ENCODE measurements at places on chromosomes 1 and 21.

- DNase-seq, result no peak
These were observed 40.1 kb downstream of the ELK4 start for GRCh38 chr1:205591522-205592351.

- no peak for DNase-seq
These were observed 867 bp downstream of the PTPRC start for GRCh38 chr1:198639671-198640143.

GRCh38 chr21:16707274-16707673 lies 805.6 kb upstream of the CXADR start:
- DNase-seq, result no peak

DNA sequence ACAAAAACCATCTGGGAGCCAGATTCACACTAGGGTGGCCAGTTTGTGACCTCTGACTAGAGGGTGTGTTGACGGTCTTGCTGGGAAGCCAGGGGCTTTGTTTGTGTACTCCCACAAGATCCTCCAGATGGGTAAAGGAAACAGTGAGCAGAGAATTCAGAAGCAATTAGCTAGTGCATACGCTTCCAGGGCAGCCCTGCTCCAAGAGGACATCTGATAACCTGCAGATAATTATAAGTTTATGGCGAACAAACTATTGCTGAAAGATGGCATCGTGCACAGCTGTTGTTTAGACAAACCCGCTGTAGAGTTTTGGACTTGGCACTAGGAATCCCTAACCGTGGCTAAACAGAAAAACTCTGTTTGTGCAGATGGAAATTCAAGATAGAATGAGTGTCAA lies 326.4 kb downstream of the TGFB2 start:
- no peak for DNase-seq

DNA sequence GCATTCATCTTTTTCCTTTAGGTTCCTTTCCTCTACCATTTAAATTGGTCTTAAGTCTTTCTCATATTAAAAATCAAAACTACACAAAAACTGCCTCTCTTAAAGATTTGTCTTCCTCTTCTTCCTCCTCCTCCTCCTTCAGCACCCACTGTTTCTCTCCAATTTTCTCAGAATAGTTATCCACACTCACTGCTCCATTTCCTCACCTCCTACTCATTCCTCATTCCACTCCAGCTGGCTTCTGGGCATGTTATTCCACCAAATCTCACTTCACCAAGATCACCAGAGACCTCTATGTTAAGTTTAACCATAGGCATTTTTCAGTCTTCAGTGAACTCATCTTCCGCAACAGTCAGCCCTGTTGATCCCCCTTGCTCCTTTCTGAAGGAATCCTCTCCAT lies 173.7 kb downstream of the SLC35F3 start:
- DNase-seq, result no peak

DNA sequence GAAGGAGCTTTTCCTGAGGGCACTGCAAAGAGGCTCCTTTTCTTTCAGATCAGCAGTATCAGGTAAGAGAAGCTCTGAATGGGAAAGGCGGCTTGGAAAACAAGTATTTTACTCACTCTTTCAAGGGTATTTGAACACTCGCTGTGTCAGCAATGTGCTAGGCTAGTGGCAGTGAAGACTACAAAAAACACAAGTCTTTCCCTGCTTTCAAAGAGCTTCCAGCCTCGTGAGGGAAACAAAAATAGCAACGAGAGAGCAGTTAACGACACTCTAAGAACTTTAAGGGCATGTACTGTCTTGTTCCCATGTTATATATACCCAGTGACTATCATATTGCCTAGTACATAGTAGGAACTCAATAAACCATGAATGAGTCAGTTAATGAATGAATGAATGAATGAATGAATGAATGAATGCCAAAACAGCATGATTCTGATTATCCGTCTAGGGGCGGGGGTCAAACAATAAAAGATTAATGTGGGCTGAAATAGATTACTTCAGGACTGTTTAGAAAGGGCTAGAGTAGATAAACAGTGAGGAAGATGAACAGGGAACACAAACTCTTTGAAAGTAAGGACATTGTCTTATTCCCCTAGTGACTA lies 14.2 kb upstream of the MCOLN3 start:
- DNase-seq, result no peak

DNA sequence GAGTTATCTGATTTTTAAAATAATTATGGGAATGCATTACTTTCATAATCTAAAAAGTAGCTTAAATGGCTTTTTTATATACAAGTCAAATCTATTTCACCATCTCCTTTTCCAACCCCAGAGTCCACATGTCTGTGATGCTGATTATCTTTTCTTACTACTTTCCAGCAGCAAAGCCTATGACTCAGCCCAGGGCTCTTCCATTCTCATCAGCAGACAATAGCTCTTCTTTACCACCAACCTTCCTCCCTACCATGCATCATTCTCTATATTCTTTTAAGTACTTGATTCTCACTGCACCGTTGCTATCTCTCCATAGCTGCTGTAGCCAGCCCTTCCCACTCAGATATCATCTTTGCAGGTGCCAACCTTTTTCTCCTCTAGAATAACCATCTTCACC lies 61.3 kb downstream of the OVGP1 start:
- no peak for DNase-seq

DNA sequence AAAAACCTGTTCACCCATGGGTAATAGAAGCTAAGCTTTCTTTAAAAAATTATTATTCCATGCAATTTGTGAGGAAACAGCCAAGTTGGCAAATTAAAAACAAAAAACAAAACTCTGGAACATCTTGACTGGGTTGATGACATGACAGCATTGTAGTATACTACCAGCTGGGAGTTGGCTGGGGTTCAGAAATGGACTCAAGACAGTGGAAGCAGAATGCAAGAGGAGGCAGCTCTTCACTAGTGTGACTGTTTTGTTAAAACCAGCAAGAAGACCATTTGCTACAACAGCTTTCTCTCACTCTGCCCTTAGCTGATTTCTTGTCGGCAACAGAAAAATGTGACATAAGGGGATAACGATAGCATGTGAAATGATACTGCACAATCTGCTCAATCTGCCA lies 1298.9 kb upstream of the ADGRL4 start:
- DNase-seq, result no peak

- DNase-seq, result no peak
These were observed 429.8 kb upstream of the VAMP3 start for GRCh38 chr1:7341145-7341905.

GRCh38 chr1:208409176-208409575 lies 165.0 kb upstream of the PLXNA2 start:
- DNase-seq, result no peak

- DNase-seq, result no peak
These were observed at the start of gene ELAPOR1 for GRCh38 chr1:109113590-109114341. Gene ELAPOR1 (plus strand): TSS chr1:109114115. CDS start chr1:109114184, 69 bp downstream.

DNA sequence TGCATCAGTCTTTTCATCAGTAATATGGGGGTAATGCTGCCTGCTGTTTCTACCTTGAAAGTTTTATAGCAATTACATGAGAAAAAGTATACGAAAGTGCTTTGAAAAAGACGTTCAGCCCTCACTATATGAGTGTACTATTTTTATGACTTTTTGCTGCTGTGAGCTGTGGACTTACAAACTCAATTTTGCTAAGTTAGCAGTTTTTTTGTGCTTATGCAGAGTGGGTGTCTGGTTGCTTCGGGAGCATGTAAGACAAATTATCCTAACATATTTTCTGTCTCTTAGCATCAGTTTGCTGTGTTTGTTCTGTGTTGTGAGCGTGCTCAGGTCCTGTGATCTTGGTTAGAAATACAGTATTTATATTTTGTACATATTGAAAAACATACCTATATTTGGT lies 109.7 kb downstream of the CACNA1E start:
- DNase-seq, result no peak

GRCh38 chr1:216458812-216459211 lies 35.6 kb upstream of the USH2A start:
- DNase-seq, result no peak

GRCh38 chr1:21871943-21872342 lies 59.9 kb downstream of the LDLRAD2 start:
- DNase-seq, result no peak

DNA sequence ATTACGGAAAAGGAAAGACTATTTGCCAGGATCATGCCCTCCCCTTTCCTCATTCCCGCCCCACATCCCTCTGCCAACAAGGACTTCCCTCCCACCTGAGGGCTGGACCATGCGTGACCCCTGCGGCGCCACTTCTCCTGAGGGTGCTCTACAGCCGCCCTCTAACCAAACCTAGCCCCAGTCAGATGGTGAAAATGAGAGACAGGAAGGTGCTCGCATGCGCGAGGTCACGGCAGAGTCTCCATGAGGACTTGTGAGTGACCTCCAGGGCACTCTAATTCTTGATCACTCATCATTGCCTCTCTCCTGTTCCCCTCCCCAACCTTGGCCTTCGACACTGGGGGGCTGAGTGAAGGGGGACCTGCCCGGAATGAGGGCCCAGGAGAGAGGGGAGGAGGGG lies 32.1 kb downstream of the TAF5L start:
- no peak for DNase-seq

All from cortex of kidney (tissue), 1 donor.